ENCODE measurements at places on chromosomes 7 and 10.

DNA sequence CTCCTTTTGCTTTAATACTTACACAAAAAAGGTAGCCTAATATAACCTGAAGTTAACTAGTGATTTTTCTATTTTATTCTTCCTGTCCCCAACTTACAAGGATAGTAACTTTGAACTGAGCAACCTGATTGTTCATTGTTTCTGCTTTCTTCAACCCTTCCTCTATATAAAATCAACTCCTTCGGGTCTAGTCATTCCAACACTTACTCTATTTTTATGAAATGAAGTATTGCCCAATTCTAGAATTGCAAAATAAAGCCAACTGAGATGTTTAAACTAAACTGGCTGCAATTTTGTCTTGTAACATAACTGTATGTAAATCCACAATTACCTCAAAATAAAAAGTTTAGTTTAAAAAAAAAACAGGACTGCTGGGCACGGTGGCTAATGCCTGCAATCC, 20.3 kb upstream of the DNA2 start:
- DNase-seq: no peak

GRCh38 chr7:24754906-24755506, 2.3 kb downstream of the GSDME start:
- no peak for DNase-seq

- no peak for DNase-seq
Observed at GRCh38 chr7:30698481-30698880, 16.2 kb upstream of the CRHR2 start.

DNA sequence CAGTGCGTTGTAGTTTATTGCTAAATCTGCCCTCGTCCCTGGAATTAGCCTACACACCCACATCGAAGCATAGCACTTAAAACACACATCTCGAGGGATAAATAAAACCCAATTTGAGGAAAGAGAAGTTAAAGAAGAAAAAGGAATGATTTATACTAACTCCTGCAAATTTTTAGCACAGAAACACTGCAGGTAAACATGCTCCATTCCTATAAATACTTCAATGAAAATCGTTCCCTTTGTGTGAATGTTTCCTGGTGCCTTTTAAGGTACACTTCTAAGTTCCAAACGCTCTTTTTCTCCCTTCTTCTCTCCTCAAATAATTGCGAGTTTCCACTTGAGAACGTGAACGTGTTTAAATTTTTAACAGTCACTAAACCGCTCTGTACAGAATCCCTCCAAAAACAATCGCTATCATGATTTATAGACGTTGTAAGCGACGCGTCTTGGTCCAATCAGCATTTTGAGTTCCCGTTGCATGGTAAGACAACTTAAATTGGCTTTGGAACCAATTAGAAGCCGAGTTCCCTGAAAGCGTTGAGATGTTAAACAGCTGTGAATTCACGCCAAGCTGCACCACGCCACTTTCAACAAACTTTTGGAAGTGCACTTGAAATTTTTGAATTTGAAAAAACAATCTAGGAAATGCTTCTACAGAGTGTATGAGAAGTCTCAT, 12.5 kb upstream of the EBLN1 start:
- DNase-seq: no peak

DNA sequence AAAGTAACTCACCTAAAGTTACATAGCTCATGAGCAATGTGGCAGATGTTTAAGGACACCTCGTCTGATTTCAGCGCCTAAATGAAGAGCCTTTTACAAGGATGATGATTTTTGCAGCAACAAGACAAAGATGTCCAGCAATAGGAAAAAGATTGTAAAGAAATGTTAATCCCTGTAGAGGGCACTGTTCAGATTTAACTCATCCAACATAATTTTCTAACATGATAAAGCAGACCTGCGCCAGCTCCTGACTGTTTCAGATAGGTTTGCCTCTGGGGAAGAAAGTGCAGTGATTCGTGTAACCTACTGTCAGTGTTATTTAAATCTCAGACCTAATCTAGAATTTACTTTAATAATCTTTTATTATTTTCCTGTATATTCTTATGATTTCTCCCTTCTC, 595.2 kb downstream of the AUTS2 start:
- no peak for DNase-seq

DNA sequence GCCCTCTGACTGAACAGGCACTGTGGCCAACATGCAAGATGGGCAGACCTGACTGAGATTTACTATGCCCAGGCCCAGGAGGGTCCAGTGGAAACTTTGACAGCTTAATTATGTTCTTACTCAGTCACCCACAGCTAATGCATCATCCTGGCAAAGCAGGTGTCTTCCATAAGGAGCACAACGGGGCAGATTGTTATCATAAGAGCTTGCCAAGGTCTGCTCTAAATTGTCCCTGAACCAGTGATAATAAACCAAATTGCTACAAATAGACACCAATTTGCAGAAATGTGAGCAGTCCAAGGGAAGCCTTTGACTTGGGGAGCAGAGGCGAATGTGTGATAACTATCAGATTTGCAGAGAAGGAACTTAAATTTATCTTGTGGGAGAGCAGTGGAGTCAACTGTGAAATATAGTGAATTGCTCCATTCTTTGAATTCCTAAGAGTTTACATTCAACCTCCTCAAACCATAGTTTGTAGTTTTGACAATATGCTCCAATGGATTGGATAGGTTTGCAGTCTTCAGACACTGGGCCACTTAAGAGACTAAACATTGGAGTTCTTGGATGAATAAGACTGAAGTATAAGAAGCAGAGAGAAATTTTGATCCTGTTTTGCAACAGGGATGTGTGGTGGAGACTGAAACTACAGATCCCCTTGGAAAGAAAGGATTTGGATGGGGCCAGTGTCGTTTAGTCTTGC, 494.7 kb downstream of the CCSER2 start:
- no peak for DNase-seq

GRCh38 chr7:32298408-32299132, 191.6 kb downstream of the LSM5 start:
- DNase-seq: no peak

DNA sequence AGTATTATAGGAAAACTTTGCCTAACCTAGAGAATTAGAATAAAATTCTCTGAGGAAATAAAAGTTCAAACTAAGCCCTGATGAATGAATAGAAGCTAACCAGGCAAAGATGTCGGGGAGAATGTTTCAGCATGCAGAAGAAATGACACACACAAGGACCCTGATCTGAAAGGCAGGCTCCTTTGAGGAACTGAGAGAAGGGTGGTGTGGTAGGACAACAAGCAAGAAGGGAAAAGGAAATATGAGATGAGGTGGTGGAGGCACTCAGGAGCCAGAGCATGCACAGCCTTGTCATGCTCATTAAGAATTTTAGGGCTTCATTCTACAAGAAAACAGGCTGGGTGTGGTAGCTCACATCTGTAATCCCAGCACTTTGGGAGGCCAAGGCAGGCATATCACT, 90.6 kb downstream of the ARHGAP12 start:
- DNase-seq: no peak

DNA sequence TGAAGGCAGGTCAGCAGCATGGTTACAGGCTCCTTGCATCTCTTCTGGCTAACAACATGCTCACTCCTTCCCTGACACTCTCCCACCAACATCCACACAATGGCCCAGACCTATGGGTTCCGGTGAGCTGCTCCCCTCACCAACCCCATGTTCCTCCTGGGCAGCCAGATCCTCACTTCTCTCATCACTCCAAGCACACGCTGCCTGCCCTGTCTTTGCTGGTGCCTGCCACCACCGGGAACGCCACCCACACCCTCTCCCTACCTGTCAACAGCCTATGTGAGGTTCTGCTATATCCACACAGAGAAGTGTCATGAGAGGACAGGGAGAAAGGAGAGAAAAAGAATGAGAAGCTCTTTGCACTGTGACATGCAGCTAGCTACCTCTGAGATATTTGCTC, 14.6 kb downstream of the PARP12 start:
- no peak for DNase-seq

DNA sequence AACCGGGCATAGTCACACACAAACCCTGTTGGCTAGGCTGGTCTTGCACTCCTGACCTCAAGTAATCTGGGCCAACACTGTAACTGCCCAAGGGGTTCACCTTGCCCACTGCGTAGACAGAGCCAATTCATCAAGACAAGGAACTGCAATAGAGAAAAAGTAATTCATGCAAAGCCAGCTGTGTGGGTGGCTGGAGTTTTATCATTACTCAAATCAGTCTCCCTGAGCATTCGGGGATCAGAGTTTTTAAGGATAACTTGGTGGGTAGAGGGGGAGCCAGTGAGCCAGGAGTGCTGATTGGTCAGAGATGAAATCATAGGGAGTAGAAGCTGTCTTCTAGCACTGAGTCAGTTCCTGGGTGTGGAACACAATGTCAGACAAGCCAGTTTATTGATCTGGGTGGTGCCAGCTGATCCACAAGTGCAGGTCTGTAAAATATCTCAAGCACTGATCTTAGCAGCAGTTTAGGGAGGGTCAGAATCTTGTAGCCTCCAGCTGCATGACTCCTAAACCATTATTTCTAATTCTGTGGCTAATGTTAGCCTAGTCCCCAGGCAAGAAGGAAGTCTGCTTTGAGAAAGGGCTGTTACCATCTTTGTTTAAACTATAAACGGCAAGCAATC, 15.6 kb upstream of the FXYD4 start:
- no peak for DNase-seq

DNA sequence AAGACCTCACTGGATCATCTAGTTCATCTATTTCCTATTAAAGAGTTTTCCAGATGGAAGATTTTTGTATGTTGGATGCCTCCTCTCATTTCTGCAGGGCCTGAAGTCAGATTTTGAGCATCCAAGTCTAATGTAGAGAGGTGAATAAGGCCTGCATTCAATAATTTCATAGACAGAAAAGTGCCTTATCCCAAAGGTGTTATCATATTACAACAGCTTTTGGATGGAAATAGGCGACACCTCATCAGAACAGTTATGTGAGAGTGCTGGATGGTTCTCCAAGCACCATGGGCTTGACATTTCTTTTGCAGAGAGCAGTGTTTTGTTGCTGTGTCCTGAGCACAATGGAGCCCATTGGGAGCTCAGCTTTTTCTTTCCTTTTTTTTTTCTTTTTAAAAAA, 162.4 kb upstream of the MEOX2 start:
- no peak for DNase-seq
